Osteoblast (primary cell): ENCODE measurements at places on chromosomes 2 and 18. TPM values are rescaled to one million over a fixed set of nuclear protein-coding genes. Genes with fewer than 3 reads are reported as not detected.

ABCB6 gene
- total RNA-seq: 26.2 and 28.2 TPM in 2 replicates

ZNF396 gene
- 1.8 and 3.3 TPM in 2 replicates for total RNA-seq

TCF23 gene
- total RNA-seq: not detected in 2 replicates

PRKAG3 gene
- under 0.01 and 0.29 TPM in 2 replicates for total RNA-seq

GCA gene
- total RNA-seq: 3.3 and 3.8 TPM in 2 replicates

HOXD4 gene
- total RNA-seq: 0.36 and 1.2 TPM in 2 replicates

SCN9A gene
- total RNA-seq: 1.8 and 2.1 TPM in 2 replicates

CCDC150 gene
- total RNA-seq: 5.8 and 8.5 TPM in 2 replicates

SERPINB11 gene
- not detected in 2 replicates for total RNA-seq

UGT1A5 gene
- total RNA-seq: not detected in 2 replicates

TRAF3IP1 gene
- total RNA-seq: 7.6 and 8.5 TPM in 2 replicates

TUBA3E gene
- not detected in 2 replicates for total RNA-seq

IL36A gene
- not detected in 2 replicates for total RNA-seq

CDK15 gene
- total RNA-seq: 4.7 and 5.3 TPM in 2 replicates

SP9 gene
- total RNA-seq: not detected in 2 replicates

TMEM131 gene
- total RNA-seq: 30.0 and 41.8 TPM in 2 replicates

RAB6C gene
- not detected in 2 replicates for total RNA-seq

SMC6 gene
- 22.4 and 25.3 TPM in 2 replicates for total RNA-seq

CRYBA2 gene
- total RNA-seq: not detected in 2 replicates

QPCT gene
- 25.0 and 25.7 TPM in 2 replicates for total RNA-seq

IGFBP2 gene
- 6.5 and 11.2 TPM in 2 replicates for total RNA-seq

RAB31 gene
- total RNA-seq: 120 and 144 TPM in 2 replicates

HS1BP3 gene
- 47.4 and 47.8 TPM in 2 replicates for total RNA-seq

UBXN2A gene
- 10.9 and 13.8 TPM in 2 replicates for total RNA-seq

SLC16A14 gene
- under 0.01 and 0.29 TPM in 2 replicates for total RNA-seq

ARMC9 gene
- total RNA-seq: 221 and 240 TPM in 2 replicates

LRATD1 gene
- 5.8 and 10.0 TPM in 2 replicates for total RNA-seq

ALPI gene
- total RNA-seq: not detected in 2 replicates

SULT1C4 gene
- not detected in 2 replicates for total RNA-seq

MEP1B gene
- not detected in 2 replicates for total RNA-seq

WDSUB1 gene
- 12.7 and 13.8 TPM in 2 replicates for total RNA-seq

CXCR2 gene
- not detected in 2 replicates for total RNA-seq

RNF103 gene
- total RNA-seq: 28.2 and 37.4 TPM in 2 replicates

ANKRD53 gene
- 0.88 and 1.1 TPM in 2 replicates for total RNA-seq

TSN gene
- 48.0 and 50.7 TPM in 2 replicates for total RNA-seq

ELOA2 gene
- total RNA-seq: not detected in 2 replicates

TMBIM1 gene
- total RNA-seq: 155 and 187 TPM in 2 replicates

DSG2 gene
- 9.0 and 21.2 TPM in 2 replicates for total RNA-seq

PROKR1 gene
- not detected in 2 replicates for total RNA-seq

TMEFF2 gene
- total RNA-seq: under 0.01 TPM in 2 replicates

PLGLB2 gene
- total RNA-seq: 2.5 and 3.2 TPM in 2 replicates

ZDBF2 gene
- total RNA-seq: 9.1 and 12.7 TPM in 2 replicates

CLEC4F gene
- not detected in 2 replicates for total RNA-seq

REG1A gene
- not detected in 2 replicates for total RNA-seq

RAD51AP2 gene
- total RNA-seq: not detected in 2 replicates

SCTR gene
- total RNA-seq: not detected in 2 replicates

PROC gene
- 0.29 TPM in 1 of 2 replicates, not detected in the other for total RNA-seq
